GM12864 (cell line): ENCODE measurements at places on chromosomes 7 and 10.

GRCh38 chr10:99233000-99233688 is 2.5 kb downstream of the HPSE2 start:
- no peak for DNase-seq

GRCh38 chr10:110387983-110388686 is 83.4 kb upstream of the SMNDC1 start:
- DNase-seq = peak; percentile 63

GRCh38 chr10:49512121-49512809 is 26.7 kb downstream of the ERCC6 start:
- peak; percentile 7 for DNase-seq

DNA sequence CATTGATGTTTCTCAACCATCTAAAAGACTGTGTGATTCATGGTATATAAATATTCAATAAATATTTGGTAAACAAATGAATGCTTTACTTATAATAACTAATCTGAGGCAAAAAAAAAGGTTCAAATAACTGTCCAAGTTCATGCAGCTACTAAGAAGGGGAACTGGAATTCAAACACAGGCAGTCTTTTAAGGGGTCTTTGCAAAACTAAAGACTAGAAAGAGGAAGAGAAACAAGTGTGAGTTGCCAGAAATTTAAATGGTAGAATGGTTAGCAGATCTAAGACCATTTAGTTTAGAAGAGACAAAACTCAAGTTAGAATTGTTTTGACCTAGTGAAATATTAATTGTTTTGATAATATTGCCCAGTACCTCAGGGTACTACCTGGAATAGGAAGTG is 642.0 kb upstream of the LRRN3 start:
- no peak for DNase-seq

- no peak for DNase-seq
Measured at GRCh38 chr7:92586403-92586802, 3.8 kb downstream of the FAM133B start.

- DNase-seq = no peak
Measured at GRCh38 chr7:107563081-107563774, 492 bp downstream of the COG5 start.

DNA sequence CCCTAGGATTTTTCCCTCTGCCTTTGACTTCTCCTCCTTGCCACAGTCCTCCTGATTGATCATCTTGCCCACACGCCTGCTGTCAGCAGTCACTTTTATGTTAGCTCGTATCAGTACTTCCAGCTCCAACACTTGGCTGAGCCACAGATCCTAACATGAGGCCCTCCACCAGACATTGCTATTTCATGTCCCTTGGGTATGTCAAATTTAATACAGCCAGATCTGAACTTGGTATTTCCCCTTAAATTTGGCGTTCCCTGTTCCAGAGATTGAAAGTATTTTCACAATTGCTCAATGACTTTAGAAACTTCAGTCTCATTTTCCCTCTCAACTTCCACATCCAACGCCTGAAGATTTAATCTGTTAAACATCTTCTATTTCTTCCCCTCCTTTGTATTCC is 140.4 kb downstream of the RNLS start:
- DNase-seq = no peak

- no peak for DNase-seq
Measured at GRCh38 chr7:45080265-45080957, 8.4 kb downstream of the NACAD start.

GRCh38 chr7:113774182-113774807 is 144.5 kb downstream of the PPP1R3A start:
- DNase-seq = no peak

GRCh38 chr7:121302214-121302745 is 26.5 kb upstream of the WNT16 start:
- DNase-seq = peak; percentile 62

DNA sequence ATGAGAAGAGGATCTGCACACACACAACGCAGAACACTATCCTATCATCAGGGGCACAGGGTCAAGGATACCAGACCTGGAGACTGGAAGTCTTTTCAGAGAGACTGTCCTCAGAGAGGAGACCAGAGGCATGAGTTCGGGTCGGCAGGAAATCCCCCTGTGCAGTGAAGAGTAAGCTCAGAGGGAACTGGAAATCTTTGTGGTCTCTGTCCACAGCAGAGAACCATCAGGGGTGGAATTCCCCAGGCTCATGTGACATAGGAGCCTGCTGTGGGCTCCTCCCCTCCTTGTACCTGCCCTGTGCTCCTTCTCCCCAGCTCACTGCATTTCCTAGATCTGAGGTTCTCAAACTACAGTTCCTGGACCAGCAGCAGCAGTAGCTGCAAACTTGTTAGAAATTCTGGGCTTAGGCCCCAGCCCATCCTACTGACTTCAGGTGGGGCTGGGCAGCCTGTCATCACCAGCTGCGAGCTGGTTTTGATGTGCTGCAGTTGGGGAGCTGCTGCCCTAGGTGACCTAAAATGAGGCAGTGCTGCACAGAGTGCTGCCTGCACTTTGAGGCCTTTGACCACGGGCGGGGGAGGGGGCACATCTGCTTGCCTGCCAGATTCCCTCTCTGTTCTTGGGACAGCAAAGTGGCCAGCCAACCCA is 2.4 kb downstream of the ZMIZ2 start:
- DNase-seq = peak; percentile 75

DNA sequence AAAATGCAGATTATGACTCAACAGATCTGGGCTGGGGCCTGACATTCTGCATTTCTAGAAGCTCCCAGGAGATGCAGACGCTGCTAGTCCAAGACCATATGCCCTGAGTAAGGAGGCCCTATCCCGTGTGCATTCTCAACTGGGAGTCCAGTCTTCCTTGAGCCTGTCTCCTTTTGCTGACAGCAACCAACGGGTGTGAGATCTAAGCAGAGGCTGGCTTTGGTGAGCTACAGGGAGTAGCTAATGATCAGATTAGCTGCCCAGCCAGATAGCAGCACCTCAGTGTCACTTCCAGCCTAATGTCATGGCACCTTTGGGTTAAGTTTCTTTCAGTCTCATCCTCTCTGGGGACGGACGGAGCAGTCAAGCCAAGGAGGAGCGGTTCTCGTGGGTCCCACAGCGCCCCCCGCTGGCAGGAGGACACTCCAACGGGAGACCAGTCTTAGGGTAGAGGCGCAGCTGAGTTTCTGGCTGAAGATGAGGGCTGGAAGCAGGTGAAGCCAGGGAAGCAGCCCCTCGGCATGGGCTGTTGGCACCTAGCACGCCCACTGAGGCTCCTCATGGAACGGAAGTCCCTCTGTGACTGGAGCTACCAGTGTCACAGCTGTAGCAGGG is 154.0 kb downstream of the CCDC3 start:
- DNase-seq = no peak

- no peak for DNase-seq
Measured at GRCh38 chr7:118306771-118307170, 82.3 kb downstream of the ANKRD7 start.
